ENCODE measurements at places on chromosomes 2 and 18.

- no peak for DNase-seq
These were observed 162.3 kb upstream of the VRK2 start for GRCh38 chr2:57884281-57884680.

GRCh38 chr2:2901384-2902345 lies 476.0 kb downstream of the EIPR1 start:
- DNase-seq, result no peak

DNA sequence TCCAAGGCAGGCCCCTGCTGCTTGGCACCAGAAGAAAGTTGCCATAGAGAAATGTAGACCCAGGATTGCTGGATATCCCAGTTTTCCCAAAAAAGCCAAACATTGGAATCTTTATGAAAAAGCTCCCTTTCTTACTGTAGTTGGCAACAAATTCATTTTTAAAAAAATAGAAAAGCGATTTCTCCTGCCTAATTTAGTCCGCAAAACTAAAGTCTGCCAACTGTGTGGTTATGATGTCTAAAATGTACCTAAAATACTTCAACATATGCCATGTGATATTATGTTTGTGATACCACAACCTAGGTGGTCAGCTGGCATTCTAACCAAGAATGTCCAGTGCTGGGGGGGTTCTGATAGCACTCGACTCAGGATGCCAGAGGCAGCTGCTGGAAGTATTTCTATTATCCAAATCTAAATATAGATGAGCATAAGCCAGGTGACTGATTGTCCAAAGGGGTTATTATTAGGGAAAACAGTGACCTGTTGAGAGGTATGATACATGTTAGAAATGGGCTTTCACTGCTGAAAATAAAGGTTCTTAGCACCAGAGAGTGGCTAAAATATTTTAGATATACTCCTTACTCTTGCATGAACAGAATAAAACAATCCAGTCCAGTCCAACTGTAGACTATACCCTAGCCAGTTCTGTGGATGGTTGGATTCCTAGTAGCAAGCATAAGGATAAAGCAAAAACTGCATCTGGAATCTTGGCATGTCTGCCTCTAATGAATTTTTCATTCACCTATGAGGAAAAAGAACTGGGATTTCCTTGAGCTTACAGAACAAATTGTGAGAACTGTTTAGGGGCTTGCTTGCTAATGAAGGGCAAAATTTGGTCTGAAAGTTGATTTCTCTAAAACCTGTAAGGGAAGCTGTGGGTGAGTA lies 101.7 kb downstream of the STK39 start:
- DNase-seq, result no peak

DNA sequence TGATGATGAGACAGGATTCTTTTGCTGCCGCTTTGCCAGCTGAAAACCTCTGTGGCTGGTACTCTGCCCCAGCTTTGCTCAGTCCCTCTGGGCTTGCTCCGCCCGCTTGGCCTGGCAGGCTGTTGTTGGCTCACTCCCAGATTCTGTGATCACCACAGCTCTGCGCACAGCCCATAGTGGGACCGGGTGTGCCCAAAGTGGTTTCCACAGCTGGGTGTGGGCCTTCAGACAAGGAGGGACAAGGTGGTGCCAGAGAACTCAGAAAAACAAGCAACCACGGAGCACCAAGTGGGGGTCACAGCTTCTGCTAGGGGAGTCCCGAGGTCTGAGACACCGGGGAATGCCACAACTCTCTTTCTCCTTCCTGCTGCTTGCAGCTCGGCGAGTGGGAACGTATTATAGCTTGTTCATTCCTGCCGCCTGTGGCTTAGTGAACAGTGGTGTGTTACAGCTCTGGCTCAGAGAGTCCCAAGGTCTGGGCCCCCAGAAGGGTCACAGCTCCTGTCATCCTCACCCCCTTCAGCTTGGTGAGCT lies 9.2 kb upstream of the KYNU start:
- DNase-seq, result peak; percentile 96

- DNase-seq, result no peak
These were observed 3.3 kb downstream of the SRSF7 start for GRCh38 chr2:38747819-38748218.

DNA sequence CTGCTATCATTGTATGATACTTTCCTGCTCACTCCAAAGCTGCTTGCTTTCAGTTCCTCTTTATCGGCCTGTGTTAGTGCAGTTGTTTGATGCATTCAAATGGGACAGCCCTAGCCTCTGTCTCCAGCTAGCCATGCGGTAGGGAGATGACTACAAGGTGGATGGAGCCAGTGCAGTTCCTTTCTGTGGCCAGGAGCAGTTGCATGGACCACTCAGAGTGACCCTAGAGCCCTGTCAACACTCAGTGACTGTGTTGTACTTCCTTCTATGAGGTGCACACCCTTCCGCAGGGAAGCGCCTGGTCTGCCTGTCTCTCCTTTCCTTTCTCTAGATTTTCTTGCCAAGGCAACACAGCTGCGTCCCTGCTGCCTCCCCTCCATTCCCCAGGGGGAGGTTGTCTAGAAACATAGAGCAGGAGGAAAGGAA lies 33.8 kb downstream of the KCNS3 start:
- no peak for DNase-seq

DNA sequence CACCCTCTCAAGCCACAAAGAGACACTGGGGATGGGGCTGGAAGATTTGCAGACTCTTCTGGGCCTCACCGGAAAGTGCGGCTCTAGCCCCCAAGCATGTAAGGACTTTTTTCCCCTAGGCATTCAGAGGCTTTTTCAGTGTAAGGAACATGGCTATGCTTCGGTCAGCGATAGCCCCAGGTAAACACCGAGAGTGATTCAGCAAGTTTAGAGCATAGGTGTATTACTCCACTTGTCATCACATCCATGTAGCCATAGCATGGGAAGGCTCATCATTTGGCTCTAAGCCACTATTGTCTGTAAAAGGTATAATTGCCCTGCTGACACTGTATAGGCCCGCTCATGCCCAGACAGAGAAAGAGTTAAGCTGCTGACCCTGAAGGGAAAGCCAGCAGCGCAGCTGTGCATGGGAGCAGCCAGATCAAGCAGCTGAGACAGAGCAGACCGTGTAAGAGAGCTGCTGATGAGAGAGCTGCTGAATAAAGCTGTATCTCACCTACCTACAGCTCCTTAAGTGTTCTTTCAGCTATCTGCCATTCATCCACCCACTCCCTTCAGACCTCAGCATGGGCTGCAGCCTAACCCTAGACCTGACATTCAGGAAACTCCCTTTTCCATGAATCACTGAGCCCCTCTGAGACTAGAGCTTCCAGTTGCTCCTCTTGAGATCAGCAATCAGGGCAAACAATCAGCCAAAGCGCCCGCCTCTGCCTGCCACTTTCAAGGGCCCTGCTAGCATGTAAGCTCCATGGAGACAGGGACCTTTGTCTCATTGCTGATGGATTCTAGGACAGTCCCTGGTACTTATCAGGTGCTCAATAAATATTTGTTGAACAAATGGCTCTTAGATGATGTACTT lies 25.5 kb downstream of the LGALSL start:
- DNase-seq, result peak; percentile 75

DNA sequence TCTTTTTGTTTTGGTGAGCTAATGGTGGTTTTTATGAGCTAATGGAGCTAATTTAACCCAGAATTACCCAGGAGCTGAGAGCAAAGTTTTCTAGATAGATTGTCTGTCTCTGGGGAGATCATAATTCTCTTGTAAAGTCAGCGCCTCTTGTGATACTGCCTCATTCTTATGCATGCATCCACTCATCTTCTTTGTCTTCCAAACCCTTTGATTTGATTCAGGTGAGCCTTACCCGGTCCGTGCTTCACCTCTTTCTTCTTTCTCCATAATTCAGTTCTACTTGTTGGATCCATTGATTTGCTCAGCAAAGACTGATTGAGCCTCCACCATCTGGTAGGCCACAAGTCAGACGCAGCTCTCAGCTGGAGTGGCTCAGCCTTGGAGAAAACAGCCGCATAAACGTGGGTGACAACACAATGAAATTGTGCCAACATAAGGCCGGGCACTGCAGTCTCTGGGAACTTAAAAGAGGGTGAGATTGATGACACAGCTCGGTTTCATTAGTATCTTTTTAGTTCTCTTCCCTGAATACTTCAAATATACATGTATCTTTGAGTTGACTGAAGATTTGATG lies 158.5 kb upstream of the SH3BP4 start:
- DNase-seq, result no peak

- DNase-seq, result no peak
These were observed 34.8 kb downstream of the LIPG start for GRCh38 chr18:49596687-49597086.

- peak; percentile 95 for DNase-seq
These were observed 37.5 kb upstream of the SLC38A11 start for GRCh38 chr2:164992818-164993217.

GRCh38 chr2:145807554-145807953 lies 1287.6 kb upstream of the ZEB2 start:
- peak; percentile 25 for DNase-seq

- no peak for DNase-seq
These were observed 112.1 kb upstream of the ATP8B1 start for GRCh38 chr18:57915248-57915647.

DNA sequence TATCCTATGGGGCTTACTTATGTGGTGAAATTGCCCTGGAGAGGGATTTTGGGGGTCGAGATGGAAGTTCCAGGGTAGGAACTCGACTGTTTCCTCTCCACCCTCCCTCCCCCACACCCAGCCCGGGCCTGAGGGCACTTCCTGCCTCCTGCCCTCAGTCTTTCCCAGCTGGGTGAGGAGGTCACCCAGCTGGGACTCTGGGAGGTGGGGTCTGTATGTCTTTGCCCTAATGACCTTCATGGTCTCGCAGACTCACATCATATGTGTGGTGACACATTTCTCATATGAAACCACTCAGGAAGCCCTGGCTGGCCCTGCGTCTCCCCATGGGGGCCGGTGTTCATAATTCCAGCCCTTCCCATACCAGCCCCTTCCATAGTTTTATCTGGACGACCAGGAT lies 12.4 kb downstream of the ATOH8 start:
- DNase-seq, result no peak

- DNase-seq, result peak; percentile 66
These were observed 27.7 kb downstream of the ITGA6 start for GRCh38 chr2:172455121-172455515.

DNA sequence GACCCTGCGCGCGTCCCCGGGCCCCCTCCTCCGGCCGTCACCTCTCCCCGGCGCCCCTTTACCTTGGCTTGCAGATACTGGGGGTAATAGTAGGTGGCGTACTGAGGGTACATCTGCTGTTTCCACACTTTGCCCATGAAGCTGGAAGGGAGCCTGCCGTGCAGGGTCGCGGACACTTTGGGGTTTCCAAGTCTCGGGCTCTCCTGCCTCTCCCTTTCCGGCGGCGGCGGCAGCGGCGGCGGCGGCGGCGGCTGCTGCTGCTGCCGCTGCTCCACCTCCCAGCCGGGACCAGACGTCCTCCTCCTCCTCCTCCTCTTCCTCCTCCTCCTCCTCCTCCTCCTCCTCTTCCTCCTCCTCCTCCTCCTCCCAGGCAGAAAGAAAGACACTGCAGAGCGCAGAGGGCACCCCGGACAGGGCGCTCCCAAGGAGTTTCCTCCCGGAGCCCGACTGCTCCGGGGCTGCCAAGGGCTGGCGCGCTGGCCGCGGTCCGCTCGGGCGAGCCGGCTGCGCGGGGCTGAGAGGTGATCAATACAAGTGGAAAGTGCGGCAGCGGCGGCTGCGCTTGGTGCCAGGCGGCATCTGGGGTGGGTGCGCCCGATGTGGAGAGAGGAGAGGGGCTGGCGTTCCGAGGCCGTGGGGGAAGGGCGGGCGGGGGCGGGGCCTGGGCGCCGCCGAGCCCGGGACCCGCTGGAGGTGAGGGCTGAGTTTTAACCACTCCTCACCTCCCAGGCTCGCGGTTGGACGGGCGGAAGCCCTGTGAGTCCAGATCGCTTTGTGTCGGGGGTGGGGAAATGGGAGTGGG lies at the start of gene RBMS1:
Gene RBMS1 (minus strand): TSS at position 581 of the 802 bp plus-strand sequence. CDS start 444 bp downstream, at position 137.
- peak; percentile 53 for DNase-seq

DNA sequence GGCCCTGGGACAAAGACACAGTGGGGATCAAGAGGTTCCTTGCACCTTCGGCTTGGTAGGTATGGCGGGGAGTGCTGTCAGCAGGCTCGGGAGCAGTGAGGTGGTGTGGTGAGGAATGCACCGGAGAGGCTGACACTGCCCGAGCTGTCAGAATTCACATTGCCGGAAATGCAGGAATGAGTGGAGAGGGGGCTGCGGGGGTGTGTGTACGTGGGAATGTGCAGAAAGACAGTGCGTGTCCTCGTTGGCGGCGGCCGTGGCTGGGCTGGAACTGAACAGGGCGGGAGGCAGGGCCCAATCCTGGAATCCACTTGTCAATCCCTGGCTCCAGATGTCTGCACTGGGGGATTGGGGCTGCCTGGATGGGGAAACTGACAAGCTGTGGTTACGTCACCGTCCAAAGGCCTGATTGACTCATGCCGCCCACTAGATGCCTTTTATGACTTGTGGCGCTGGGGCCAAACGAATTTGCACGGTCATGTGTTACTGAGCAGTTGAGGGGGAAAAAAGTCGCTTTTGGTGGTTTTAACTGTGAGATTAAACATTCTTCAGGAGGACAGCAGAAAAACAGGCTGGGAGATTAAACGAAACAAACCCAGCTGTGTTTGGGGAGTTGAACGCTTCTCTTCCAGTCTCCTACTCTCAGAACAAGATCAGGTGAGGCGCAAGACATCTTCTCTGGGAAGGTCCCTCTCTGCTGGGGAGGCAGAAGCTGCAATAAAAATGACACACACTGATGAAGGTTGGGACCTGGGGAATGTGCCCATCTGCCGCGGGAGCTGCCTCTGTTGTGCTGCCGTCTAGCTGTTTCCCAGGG lies 189.4 kb upstream of the GLI2 start:
- peak; percentile 69 for DNase-seq

- DNase-seq, result no peak
These were observed 9.6 kb downstream of the MRPL30 start for GRCh38 chr2:99190548-99190947.

DNA sequence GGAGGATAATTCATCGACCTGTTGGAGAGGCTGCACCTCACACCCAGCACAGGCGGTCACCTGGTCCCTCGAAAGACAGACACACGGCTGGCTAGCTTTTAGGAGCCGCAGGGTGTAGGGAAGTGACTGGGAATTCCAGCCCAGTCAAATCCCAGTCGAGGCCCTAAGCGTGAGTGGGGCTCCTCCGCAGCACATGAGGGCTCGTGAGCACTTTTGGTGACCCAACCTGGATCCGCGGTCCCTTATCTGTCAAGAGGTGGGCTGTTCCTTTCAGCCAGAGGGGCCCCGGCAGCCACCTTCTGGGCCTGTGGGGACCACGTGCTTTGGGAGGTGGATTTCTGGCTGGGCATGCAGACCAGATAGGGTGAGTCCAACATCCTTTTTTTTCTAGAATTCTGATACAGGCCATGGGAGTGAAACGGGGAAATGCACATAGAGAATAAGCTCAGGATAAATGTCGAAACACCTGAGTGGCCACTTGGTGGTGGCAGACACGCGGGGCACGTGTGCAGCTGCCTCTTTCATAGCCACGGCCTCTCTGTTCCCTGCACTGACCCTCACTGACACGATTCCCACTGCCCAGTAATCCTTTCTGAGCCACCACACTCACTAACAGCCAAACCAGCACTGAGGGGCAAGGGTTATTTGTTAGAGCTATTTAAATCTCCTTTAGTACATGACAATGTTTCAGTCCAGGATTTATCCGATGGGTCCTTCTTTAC lies 148.4 kb upstream of the PXDN start:
- DNase-seq, result no peak
